Stimulated activated CD4-positive, alpha-beta T cell treated with anti-CD3 and anti-CD28 coated beads, TNF-alpha, amount 100 ng/mL, for 1 hour (primary cell): ENCODE measurements at places on chromosomes 1 and 21.

GRCh38 chr1:203599875-203600781, 26.5 kb upstream of the ATP2B4 start:
- no peak for DNase-seq

DNA sequence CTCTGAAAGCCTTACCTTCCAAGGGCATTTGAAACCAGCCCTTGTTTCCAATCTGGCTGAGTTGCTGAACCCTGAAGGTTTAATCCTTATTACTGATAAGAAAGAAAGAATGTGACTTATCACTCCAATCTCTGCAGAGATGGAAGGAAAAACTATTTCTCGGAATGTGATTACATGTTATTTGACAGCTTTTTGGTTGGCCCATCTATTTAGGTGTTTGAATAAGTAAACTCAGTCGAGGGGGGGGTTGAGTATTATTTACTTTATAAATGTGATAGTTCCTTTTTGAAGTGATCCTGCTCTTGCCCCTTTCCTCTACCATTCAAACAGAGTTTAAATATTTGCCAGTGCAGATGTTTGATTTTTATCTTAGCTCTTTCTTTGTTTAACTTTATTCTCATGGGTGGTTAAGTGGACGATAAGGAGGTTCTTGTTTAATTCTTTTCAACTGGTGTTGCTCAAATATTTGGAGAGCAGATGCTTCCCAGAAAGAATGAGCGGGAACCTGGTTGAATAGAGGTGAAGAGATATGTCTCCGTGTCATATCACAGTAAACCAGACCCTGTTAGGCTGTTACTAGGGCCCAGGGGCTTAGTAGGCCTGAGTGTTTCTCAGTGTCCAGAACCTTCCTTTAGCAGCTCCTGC, 126.1 kb downstream of the CACHD1 start:
- DNase-seq, result no peak

DNA sequence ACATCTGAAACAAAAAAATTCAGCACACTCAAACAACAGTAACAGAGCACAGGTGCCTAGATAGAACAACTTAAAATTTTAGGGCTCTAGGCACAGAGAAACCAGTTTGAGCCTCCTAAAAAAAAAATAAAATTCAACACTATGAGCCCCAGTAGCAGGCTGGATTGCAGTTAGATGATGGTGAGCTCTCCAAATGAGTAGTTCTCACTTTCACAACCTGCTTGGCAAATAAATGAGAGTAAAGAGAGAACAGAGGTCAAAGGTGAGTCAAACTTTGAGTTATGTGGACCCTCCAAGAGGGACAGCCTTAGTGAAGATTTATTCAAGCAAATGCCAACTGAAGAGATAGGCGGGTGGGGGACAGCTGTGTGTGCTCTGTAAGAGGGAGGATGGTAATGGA, 3.6 kb downstream of the BEND5 start:
- DNase-seq, result no peak

DNA sequence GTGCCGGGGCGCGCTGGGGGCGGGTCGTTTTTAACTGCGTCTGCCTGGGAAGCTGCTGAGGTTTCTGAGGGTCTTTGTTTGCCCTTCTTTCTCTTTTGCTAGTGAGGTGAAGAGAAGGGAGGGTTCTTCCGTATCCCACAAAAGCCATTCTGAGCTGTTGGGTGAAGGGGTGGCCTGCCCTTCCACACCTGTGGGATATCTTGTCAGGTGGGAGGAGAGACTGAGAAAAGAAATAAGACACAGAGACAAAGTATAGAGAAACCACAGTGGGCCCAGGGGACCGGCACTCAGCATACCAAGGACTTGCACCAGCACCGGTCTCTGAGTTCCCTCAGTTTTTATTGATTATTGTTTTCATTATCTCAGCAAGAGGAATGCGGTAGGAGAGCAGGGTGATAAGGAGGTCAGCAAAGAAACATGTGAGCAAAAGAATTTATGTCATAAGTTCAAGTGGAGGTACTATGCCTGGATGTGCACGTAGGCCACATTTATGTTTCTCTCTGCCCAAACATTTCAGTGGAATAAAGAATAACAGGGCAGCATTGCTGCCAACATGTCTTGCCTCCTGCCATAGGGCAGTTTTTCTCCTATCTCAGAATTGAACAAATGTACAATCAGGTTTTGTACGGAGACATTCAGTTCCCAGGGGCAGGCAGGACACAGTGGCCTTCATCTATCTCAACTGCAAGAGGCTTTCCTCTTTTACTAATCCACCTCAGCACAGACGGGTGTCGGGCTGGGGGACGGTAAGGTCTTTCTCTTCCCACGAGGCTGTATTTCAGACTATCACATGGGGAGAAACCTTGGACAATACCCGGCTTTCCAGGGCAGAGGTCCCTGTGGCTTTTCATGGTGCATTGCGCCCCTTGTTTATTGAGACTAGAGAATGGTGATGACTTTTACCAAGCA, 972 bp downstream of the PGBD2 start:
- DNase-seq, result no peak

DNA sequence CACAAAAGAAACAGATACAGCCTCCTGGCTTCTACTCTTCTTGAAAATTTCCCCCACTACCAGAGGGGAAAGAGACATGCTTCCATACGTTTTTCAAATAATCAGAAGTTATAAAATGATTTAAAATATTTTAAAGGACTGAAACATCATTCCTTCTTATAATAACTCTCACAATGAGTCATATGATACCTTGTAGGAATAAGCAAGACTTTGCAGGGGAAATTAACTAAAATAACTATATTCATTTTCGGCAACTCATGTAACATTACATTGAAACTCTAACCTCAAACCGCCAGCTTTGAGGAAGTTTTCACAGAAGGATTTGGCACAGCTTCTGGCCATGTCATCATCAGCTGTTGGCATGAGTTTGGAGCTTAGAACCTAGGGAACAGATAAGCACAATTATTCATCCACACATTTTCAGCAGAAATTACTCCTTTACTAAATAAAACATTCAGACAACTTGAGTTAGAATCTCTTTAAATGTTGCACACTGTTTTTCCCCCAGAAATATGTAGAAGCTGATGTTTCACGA, 85.9 kb downstream of the USP24 start:
- DNase-seq, result no peak

- no peak for DNase-seq
Measured at GRCh38 chr1:109312978-109313775, 6.4 kb upstream of the MYBPHL start.

DNA sequence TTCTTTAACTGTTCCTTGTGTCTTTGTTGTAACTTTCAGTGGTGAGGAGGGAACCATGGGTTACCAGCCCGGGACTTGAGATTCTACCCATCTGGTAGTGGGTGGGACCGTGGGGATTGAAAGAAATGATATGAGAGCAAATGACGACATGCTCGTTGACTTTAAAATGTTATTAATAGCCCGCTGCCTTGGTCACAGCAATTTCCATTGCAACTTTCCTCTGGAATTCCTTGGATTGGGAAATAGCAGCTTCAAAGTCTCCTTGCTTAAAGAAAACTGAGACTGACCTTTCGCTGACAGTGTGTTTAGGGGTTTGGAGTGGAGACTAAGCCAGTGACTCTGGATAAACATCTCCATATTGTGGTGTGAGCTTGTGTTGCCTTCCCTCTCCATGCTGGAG, 44.2 kb upstream of the MARK1 start:
- no peak for DNase-seq

DNA sequence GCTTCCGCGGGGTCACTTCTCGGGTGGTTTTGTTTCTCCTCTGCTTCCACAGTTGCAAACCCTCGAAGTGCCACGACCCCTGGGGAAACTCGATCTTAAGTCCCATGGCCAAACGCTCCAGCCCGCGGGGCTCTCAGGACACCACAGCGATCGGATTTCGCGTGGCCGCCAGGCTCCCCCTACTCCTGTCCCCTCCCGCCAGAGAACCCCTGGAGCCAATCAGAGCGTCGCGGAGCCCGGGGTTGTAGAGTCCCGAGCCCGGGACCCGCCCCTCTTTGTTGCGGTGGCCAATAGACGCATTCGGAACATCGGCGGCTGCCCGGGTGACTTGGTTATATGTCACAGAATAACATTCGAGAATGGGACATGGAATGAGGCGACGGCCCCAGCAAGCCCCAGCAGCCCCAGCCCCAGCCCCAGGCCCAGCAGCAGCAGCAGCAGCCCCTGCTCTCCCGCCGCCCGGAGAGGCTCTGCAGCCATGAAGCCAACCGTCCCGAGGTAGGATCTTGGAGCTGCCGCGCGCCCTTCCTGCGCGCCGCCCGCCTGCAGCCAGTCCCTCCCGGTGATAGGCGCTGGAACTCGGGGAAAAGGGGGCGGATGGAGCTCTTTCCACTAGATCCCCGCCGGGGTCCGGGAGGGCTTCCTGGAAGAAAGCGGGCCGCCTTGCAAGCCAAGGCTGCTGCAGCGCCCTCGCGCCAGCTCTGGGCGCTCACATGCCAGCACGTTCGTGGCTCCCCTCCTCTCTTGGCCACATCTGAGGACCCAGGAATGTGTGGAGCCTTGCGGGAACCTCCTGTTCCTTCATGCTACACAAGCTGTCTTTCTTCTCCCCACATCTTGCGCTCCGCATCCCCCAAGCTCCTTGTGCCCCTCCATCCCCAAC, at the start of gene VASH2:
Gene VASH2 (plus strand): TSS at position 299 of the 883 bp plus-strand sequence. CDS start 1,002 bp downstream, outside the sequence.
- peak; percentile 7 for DNase-seq
